ENCODE measurements at places on chromosomes 3 and 15.

GRCh38 chr15:65881766-65882434 lies 12.6 kb downstream of the RAB11A start:
- DNase-seq, result no peak

DNA sequence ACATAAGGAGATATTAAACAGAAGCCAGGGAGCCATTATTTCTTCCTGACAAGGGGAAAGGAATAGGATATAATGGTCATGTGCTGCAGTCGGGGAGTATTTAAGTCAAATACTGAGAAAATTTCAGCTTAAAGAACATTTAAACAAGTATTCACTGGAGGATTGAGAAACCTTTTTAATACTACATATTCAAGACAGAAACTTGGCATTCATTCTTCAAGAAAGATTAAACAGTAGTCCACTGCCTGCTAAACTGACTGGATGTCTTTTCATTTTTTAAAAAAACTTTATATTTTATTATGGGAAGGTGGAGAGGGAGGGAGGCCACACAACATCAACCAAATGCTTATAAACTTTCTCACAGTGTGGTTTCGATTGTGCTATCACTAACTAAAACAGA lies 107.4 kb upstream of the CBLB start:
- DNase-seq, result no peak

- no peak for DNase-seq
These were observed 25.8 kb upstream of the CSTA start for GRCh38 chr3:122299215-122299614.

GRCh38 chr3:127073941-127074820 lies 91.3 kb downstream of the PLXNA1 start:
- DNase-seq, result peak; percentile 67

GRCh38 chr15:33115191-33115861 lies 79.2 kb downstream of the FMN1 start:
- no peak for DNase-seq

- DNase-seq, result no peak
These were observed 51.5 kb upstream of the MYZAP start for GRCh38 chr15:57540211-57540610.

- DNase-seq, result no peak
These were observed 131.0 kb upstream of the TOPAZ1 start for GRCh38 chr3:44110648-44111047.

DNA sequence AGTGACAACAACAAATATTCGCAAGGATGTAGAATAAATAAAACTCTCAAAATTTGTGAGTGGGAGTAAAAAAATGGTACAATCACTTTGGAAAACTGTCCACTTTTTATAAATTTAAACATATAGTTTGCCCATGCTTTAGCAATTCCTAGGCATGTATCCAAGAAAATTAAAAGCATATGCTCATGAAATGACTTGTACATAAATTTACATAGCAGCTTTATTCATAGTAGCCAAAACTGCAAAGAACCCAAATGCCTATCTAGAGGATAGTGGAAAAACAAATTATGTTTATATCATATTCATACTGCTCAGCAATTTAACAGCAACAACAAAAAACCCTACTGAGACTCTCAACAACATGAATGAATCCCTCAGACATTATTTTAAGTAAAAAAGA lies 363.6 kb upstream of the CCDC54 start:
- DNase-seq, result no peak

Measured in cardiac septum (tissue), 1 donor.